Omental fat pad (tissue), 4 donors: ENCODE measurements at places on chromosomes 2 and 18.

DNA sequence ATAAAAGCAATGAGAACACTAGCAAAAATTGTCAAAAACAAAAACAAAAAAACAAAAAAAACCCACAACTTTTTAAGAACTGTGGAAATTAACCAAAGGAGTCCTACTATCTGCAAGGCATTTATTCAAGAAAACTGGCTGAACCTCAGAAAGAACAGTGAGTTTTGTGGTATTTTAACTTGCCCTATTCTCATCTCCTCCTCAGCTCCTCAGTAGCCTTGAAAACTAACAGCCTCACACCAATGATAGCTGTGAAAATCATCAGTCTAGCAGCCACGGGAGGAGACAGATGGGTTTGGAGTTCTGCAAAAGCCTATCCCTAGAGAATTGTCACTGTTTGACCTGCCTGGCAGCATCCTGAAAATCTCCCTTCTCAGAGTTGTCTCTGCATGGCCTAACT, 20.1 kb upstream of the DNER start:
- no peak for DNase-seq

DNA sequence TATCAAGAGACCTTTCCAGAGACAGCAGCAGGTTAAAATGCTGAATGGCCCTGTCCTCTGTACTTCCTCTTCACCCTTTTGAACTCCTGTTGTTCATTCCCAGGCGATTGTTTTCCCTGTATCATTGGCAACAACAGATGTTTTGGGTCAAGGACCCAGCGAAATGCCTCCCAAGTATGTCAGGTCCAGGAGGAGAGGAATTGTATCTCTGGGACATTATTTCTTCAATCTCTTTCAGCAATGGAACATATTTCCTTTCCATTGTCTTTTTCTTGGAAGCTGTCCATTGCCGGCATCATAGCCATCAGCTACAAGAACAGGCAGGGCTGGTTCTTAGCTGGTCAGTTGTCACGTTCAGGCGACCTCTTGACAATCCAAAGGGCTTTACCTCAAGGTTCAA, 76.2 kb downstream of the NRP2 start:
- DNase-seq = no peak

DNA sequence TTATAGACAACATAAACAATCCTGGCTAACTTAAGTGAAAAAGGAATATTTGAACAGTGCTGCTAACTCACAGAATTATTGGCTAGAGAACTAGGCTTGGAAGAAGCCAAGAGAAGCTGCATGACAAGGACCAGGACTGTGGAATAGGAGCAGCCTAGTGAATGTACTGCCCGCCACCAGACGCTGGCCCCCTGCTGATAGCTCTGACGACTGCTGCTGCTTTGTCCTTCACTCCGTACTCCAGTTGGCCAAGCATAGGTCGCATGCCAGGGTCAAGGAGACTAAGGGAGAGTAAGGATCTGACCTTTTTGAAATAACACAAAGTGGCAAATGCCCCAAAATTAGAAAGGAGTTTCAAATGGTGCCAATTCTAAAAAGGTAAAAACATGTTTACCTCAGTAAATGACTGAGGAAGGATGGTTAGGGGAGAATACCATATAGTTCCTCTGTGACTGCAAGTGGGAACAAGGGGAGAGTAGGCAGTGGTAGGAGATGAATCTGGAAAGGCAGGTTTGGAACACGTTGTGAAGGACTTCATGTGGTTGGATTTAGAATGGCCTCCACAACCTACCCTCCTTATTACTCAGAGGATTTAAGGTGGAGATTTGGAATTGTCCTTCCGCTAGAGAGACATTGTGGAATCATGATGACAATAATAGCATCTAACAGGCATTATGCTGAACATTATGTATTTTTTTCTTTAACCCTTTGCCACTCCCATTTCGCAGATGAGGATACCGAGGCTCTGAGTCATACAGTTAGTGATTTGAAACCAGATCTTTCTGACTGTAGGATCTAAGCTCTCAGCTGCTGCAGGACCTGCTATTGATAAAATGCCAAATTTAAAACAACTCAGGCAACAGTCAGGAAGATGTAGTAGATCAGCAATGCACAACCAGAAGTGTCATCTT, 19.5 kb downstream of the STRADB start:
- DNase-seq = no peak

GRCh38 chr18:77550625-77551024, 301.0 kb downstream of the GALR1 start:
- no peak for DNase-seq

DNA sequence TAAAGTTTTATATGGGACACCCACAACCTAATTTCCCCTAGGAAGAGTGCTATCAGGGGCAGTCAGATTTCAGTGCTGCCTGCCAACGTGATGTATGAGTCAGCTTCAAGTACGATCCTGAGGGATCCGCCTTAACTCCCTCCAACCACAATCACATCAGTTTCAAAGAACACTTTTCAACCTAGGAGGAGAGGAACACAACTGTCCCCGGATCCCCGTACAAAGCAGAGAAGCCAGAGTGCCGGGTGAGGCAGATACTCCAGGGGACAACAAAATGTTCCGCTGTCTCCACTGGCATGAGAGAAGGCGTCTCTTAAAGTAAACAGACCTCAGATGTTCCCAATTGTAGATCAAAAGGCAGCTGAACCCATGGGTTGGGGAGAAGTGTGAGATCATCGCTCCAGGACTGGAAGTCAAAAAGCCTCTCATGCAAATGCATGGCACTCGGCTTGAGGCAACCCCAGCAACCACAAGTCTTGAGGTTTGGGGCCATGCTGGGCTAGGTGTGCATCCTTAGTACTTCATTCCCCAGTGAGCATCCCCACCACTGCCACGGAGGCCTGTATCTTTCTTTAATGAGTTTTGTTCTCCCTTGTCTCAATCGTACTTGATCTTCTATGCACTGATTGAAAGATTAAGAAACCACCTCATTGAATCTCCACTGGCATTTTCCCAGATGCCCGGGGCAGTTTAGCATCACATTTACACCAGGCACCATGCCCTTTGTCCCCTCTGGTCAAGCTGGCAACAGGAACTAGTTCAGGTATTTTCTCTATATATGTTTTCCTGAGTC, 91.0 kb upstream of the CCBE1 start:
- no peak for DNase-seq

DNA sequence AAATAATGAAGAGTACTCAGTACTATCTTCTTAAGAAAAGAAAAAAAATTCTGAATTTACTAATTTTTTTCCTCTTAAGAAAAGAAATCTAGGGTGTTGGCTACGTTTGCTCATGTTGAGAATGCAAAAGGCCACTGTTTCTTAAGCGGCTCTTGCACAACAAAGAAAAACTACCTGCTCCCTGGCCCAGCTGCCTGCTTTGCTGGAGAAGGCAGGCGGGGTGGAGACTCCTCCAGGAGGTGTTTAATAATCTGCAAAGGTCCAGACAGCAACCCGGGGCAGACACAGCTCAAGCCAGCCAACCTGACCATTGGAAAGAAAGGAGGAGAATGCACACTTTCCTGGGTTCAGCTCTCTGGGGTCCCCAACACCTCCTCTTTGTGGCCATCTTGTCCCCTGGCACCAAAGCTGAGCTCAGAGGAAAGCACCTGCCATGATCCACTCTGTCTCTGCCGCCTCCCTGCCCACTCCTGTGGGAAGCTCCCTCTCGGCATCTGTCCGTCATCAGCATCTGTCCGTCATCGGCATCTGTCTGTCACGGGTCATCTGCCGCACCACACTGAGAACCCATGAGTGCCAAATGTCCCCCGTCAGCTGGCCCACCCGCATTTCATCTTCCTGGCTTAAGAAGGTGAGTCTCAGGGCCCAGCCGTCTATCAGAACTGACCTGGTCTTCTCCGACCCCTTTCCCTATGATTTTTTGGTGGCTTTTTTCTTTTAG, 11.9 kb downstream of the ZNF516 start:
- no peak for DNase-seq

GRCh38 chr2:151568501-151568900, 158.8 kb downstream of the RIF1 start:
- DNase-seq = no peak
